ENCODE measurements at places on chromosomes 7 and 10.

DNA sequence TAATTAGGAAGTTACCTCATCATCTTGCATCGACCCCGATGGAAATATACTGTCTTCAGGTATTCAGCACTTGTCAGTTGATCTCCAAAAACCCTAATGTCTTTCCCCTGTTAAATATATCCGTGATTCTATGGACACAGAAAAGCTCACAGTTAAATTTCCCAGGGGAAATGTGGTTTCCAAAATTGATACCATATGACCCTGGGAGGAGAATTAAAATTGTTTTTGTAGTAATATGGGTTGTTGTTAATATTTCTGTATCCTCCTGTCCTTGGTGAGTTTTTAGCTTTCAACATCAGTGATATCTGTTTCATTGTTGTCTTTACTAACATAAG lies 132.1 kb downstream of the CELF2 start:
- DNase-seq, result no peak

DNA sequence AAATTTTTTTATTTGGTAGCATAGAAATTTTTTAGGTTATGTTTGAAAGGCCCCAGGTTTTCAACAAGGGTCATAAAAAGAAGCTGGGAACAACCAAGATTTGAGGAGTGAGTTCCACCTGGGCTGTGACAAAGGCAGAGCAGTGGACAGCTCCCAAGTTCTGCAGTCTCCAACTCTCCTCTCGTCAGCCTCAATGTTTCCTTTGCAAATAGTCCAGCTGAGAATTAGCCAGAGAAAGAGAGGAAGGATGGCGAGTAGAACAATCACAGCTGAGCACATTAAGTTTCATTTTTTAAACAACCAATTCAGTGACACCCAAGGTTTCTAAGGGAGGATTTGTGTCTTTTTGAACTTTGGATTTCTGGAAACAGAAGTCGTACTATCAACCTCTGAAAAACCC lies 143.2 kb downstream of the NRCAM start:
- no peak for DNase-seq

DNA sequence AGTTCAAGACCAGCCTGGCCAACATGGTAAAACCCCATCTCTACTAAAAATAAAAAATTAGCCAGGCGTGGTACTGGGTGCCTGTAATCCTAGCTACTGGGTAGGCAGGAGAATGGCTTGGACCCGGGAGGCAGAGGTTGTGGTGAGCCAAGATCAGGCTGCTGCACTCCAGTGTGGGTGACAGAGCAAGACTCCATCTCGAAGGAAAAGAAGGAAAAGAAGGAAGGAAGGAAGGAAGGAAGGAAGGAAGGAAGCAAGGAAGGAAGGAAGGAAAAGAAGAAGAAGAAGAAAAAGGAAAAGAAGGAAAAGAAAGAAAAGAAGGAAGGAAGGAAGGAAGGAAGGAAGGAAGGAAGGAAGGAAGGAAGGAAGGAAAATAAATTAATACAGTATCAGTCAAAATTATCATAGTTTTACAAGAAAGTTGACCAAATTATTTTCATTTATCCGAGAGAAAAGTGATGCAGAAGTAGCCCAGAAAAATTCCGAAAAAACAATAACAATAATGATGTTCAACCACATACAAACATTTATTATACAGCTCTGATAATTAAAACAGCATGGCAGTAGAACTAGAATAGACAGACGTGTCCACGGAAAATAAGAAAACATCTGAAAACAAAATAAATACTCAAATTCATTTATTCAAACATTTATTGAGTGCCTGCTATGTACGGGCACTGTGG lies 292.4 kb upstream of the MKLN1 start:
- DNase-seq, result no peak

DNA sequence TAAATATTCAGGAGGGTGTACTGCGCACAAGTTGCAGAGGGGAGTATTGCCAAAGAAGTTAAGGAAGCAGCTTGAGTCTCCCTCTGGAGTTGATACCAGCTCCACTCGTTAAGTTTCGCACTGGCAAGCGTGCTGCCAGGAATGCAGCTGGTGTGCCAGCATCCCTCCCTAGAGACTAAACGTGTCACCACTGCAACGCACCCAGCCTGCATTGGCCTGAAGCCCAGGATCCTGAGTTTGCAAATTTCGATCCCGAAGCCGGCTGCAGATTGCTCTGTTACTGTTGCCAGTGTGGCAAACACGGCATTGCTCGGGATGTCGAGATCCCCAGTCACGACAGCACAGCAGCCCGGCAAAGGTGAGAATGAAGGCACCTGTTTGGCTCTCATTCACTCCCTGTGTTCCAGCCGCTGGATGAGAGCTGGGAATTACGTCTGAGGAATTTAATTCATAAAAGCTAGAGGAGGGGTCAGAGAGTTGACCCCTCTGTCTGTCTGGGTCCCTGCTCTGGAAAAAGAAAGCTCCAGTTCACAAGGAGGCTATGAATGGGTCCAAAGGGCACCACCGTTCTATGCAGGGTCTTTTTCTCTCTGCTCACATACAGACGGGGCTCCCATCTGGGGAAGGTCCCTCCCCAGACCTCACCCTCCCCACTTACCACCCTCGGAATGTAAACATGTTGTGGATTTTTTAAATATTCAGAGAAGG lies 61.0 kb downstream of the NRP1 start:
- no peak for DNase-seq

- DNase-seq, result no peak
These were observed 88.6 kb downstream of the LYZL1 start for GRCh38 chr10:29377333-29377961.

- no peak for DNase-seq
These were observed 308.8 kb downstream of the SFMBT2 start for GRCh38 chr10:7102084-7102483.

GRCh38 chr7:78212476-78213060 lies 414.0 kb downstream of the PHTF2 start:
- no peak for DNase-seq

- DNase-seq, result no peak
These were observed 56.0 kb downstream of the PRF1 start for GRCh38 chr10:70546584-70546983.

- DNase-seq, result no peak
These were observed 130.5 kb upstream of the C1QL3 start for GRCh38 chr10:16652154-16652553.

- no peak for DNase-seq
These were observed 822 bp downstream of the ZNF800 start for GRCh38 chr7:127391591-127392181.

- DNase-seq, result no peak
These were observed 89.0 kb downstream of the PPP1R9A start for GRCh38 chr7:94996369-94996768.

DNA sequence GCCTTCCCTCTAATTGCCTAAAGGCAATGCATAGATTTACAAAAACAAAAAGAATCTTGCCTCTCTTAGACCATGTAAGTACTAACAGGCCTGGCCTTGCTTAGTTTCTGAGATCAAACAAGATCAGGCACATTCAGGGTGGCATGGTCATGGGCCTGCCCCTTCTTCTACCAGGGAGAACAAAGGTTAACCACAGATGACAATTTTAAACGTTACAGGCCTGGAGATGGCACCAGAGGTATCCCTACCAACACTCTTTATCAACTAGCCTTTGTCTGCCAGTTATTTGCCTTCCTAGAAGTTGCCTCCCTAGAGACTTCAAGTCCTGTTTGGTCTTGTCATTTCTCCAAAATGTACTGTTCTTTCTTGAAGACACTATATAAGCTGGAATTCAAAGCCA lies 252.6 kb downstream of the DOCK4 start:
- no peak for DNase-seq

- no peak for DNase-seq
These were observed 936 bp upstream of the REPIN1 start for GRCh38 chr7:150367677-150368095.

DNA sequence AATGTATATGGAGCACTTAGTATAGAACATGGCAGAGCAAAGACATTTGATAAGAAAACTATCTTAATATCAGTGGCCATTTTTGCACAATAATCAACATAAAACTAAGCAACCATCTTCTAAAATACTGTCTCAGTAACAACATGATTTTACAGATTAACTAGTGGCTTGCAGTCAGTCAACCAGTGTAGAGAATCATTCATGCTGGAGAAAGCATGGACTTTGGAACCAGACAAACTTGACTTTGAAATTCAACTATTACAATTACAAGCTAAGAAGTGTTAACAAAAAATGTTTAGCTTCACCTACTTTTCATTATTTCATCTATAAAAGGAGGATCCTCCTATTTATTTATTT lies 27.7 kb downstream of the CUBN start:
- DNase-seq, result no peak

- DNase-seq, result no peak
These were observed 83.3 kb downstream of the PAX2 start for GRCh38 chr10:100828738-100829096.

DNA sequence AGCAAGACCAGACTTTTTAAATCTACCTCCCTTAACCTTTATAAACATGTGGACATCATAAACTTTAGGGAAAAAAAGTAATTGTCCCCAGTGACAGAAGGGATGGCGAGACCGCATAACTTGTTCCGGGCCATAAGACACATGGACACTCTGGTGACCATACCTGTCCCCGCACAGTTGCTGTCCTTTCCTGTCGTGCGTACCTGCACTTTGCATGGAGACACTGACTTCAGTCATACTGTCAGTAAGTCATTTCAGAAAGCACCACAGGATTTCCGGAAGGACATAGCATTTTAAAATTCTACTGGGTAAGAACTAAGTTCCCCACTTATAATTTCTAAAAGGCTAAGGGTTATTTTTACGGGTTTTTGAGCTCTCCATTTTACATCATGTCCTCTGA lies 120.9 kb downstream of the CREB5 start:
- DNase-seq, result no peak

- no peak for DNase-seq
These were observed 29.7 kb upstream of the DDC start for GRCh38 chr7:50594734-50595485.

DNA sequence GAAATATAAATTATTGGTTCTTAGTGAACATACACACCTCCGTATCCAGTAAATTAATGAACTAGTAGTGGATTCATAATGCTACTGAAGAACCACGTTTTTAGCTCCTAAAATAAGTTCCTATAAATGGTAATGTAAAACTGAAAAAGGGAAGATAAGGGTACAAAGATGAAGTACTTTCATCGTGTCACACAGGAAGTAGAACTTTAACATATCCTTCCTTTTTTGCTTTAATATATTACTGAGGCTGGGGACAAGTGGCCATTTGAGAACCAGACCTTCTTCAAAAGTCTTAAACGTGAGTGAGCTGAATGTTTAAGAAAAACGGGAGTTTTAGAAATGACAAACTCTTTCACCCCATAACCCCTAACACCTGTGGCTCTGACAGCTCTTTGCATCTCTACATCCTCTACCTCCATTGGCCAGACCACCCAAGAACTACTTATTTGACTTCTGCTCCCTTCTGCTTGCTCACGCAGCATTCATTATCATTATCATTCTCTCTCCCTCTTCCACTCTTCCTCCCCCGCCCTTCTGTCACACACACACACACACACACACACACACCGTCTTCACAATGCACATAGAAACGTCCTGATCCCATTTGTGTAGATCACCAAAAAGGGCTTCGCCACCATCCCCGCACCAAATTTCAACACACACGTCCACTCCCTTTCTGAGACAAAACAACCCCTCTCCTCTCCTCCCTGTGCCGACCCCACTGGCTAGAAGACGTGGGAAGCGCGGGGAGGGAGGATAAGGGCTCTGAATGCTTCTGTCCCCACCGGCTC lies 677 bp downstream of the SKAP2 start:
- DNase-seq, result no peak

GRCh38 chr7:42906181-42906580 lies 5.7 kb downstream of the C7orf25 start:
- DNase-seq, result no peak

DNA sequence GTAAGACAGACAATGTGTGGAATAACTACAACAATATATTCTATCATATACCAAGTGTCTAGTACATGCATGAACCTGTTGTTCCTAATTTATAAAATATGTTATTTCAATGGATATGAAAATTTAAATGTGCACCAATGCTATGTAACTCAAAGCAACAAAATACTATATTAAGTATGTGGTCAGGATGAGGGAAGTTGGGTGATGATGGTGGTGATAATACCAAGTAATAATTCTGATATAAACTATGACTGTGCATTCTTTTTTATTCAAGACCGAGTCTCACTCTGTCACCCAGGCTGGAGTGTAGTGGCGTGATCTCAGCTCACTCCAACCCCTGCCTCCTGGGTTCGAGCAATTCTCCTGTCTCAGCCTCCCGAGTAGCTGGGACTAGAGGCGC lies 2.1 kb upstream of the FRA10AC1 start:
- no peak for DNase-seq

DNA sequence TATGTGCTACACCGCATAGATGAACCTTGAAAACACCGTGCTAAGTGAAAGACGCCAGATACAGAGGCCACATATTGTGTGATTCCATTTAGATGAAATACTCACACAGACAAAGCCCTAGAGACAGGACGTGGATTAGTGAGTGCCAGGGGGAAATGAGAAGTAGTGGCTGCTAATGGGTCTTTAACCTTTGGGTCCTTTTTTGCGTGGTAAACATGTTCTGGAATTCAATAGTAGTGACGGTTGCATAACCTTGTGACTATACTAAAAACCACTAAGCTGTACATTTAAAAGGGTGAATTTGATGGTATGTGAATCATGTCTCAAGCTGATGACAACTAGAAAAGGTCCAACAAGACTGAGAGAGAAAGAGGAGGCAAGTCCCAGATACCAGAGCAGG lies 15.6 kb downstream of the SMKR1 start:
- no peak for DNase-seq

DNA sequence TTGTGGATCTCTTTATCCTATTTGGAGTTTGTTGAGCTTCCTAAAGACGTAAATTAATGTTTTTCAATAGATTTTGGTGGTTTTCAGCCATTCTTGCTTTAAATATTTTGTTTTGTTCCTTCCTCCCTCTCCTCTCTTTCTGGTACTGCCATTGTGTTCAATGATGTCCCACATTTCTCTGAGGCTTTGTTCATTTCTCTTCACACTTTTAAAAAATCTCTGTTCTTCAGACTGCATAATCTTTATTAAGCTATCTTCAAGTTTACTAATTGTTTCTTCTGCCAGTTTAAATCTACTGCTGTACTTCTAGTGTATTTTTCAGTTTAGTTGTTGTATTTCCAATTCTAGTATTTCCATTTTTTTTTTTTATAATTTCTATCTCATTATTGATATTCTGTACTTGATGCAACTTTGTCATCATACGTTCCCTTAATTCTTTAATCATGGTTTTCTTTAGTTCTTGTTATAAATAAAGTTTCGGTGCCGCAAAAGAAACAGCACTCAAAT lies 45.6 kb upstream of the FZD9 start:
- no peak for DNase-seq

GRCh38 chr7:111763221-111763801 lies 201.0 kb upstream of the IMMP2L start:
- DNase-seq, result peak; percentile 25

- DNase-seq, result no peak
These were observed 38.8 kb downstream of the FGFR2 start for GRCh38 chr10:121559326-121560026.

- DNase-seq, result no peak
These were observed 186.1 kb downstream of the MLLT10 start for GRCh38 chr10:21720090-21720489.

- no peak for DNase-seq
These were observed 84.0 kb upstream of the KLF6 start for GRCh38 chr10:3869036-3869435.
